Sigmoid colon (tissue), 7 donors: ENCODE measurements at places on chromosomes 6 and 20. TPM values are rescaled to one million over a fixed set of nuclear protein-coding genes. Genes with fewer than 3 reads are reported as not detected.

GJA1 gene
- polyA plus RNA-seq, result 7.2 TPM

NRSN1 gene
- 1.3 TPM for polyA plus RNA-seq

ZBTB12 gene
- 0.92 TPM for polyA plus RNA-seq

CEBPB gene
- polyA plus RNA-seq, result 6.9 TPM
